ENCODE measurements at places on chromosomes 2 and 18. TPM values are rescaled to one million over a fixed set of nuclear protein-coding genes. Genes with fewer than 3 reads are reported as not detected.

DNA sequence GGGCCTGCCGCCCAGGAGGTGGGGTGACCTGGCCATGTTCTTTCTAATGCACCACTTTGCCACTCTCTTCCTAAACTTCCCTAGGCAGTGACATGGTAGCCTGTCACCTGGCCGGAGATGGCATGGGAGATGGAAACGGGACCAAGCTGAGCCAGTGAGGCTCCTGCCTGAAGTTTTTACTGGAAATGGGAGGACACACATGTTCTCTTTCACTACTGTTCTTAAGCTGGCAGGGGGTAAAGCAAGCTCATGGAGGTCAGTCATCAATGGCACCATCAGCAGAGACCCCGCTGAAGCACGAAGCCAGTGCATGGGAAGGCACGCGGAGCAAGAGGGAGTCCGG, 50.7 kb downstream of the ATIC start:
- DNase-seq = no peak

- no peak for DNase-seq
Measured at GRCh38 chr18:68640861-68641260, 74.0 kb downstream of the TMX3 start.

DNA sequence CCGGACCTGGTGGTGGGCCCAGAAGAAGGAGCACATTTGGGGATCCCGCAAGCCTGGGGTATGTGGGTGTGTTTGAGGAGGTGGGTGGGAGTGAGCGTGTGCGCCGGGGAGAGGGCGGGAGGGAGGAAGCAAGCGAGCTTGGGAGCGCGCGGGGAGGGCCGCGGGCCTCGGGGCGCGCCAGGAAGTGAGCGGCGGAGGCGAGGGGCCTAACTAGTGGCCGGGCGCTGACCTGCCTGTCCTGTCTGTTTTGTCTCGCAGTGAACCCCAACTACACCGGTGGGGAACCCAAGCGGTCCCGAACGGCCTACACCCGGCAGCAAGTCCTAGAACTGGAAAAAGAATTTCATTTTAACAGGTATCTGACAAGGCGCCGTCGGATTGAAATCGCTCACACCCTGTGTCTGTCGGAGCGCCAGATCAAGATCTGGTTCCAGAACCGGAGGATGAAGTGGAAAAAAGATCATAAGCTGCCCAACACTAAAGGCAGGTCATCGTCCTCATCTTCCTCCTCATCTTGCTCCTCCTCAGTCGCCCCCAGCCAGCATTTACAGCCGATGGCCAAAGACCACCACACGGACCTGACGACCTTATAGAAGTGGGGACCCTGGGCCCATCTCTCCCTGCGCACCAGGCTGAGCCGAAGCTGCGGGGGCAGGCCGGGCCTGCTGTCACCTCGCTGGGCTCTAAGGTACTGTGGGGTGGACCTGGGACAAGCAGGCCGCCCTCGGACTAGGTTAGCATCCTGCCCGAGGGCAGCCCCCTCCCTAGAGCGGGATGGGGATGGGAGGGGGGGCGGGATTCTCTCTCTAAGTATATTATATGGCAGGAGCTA, 1.2 kb downstream of the HOXD4 start:
- DNase-seq = no peak

DNA sequence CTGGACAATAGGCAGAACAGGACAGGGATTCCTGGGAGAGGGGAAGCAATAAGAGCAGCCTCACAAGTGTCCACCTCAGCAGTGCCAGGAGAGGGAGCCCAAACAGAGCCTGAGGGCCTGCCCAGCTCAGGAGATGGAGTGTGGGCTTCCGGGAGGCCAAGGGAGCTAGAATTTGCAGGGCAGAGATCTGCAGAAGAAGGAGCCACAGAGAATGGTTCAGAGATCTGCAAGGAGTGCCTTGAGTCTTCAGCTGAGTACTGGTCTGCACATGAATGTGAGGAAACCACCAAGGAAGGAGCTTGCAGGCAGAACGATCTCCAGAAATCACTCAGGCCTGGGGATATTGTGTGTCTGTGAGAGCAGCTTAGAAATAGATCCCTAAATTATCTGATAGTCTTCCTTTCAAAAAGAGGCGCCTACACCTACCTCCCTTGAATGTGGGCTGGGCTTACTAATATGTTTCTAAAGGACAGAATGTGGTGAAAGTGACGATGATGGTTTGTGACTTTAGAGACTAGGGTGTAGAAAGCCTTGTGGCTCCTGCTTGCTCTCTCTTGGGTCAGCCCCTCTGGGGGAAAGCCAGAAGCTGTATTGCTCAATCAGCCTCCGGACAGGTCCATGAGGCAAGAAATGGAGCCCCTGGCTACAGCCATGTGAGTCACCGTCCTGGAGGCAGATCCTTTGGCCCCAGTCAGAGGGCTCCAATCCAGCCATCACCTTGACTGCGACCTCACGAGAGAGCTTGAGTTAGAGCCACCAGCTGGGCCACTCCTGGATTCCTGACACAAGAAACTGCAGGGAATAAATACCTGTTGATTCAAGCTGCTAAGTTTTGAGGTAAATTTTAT, 7.6 kb upstream of the LPIN1 start:
- peak; percentile 50 for DNase-seq

DNA sequence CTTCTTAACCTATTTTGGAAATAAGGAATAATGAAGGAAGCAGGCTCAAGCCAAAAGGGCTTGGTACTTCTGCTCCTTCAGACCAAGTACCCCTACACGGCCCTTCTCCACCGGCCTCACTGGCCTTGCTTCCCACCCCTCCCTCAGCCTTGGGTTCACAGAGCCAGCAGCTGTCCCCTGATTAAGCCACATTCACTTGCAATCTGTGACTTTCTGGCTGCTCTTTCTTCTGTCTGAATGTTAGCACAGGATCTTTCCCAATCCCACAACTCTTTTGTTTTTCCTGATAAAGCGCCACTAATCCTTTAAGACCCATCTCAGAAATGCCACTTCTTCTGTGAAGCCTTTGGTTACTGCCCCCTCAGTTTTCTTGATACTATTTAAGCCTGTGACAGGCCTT, 52.4 kb downstream of the REEP1 start:
- no peak for DNase-seq

DNA sequence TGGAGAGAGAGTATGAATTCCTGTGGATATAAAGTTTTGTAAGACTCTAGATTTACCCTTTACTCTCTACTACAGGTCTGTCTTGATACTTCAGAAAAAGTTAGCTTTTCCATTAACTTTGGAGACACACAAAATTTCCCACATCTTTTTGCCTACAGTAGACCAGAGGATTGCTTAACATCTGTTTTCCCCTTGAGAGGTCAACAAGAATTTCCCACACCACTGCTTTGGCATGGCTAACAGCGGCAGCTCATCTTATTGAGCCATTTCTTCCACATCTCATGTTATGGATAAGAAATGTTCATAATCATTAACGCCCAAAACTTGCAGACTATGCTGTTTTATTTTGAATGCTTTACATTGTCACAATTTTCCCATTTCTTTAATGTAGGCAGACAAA, 273.6 kb upstream of the RGPD4 start:
- DNase-seq = no peak

- DNase-seq = no peak
Measured at GRCh38 chr18:26386002-26386401, 159.8 kb downstream of the TAF4B start.

DNA sequence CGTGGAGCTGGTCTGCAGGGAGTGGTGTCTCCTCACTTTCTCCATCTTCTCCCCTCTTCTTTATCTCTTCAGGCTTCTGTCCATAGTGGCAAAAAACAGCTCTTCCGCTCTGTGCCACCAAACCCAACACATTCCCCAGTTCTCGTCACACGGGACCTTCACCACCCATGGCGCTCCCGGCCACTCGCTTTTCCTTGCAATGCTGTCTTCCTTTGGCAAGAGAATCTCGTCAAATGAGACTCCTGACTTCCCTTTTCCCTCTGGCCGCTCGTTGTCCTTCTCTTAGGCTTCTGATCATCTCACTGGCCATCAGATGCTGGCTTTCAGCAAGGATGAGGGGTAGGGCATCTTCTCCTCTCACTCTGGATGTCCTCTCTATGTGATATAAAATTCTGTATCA, 72.9 kb downstream of the DCDC2C start:
- DNase-seq = no peak

ITPRID2 gene
- 40.8 TPM for total RNA-seq

GRCh38 chr2:144582651-144583380, 62.9 kb upstream of the ZEB2 start:
- DNase-seq = no peak

DPP10 gene
- total RNA-seq = not detected

GRCh38 chr2:236366397-236366796, 102.2 kb upstream of the ASB18 start:
- peak; percentile 17 for DNase-seq

GRCh38 chr2:237320801-237321560, 93.0 kb downstream of the COL6A3 start:
- no peak for DNase-seq

UGT1A7 gene
- not detected for total RNA-seq

HRH4 gene
- total RNA-seq = not detected
